ENCODE measurements at places on chromosomes 13 and 19. TPM values are rescaled to one million over a fixed set of nuclear protein-coding genes. Genes with fewer than 3 reads are reported as not detected.
A peak's percentile ranks its signal among the peaks of the same experiment; 100 is the strongest.

CEACAM5 gene
- not detected for total RNA-seq

NLRP5 gene
- not detected for total RNA-seq

BRCA2 gene
- total RNA-seq, result 2.9 TPM

CYP2A7 gene
- total RNA-seq, result not detected

CEACAM6 gene
- not detected for total RNA-seq

EHD2 gene
- total RNA-seq, result not detected

CNOT3 gene
- 44.5 TPM for total RNA-seq

SOHLH2 gene
- total RNA-seq, result not detected

TMEM147 gene
- total RNA-seq, result 37.0 TPM

ZNF677 gene
- total RNA-seq, result 5.7 TPM

PPP5C gene
- 34.8 TPM for total RNA-seq

GRCh38 chr19:13060233-13060963, 42.3 kb downstream of the LYL1 start:
- H3K36me3 ChIP-seq, result no peaks in the 10 kb centered on the region
- H3K27ac ChIP-seq, result no peak overlapping the region
- H3K4me1 ChIP-seq, result peaks cover 6% of the 10 kb centered on the region
- H3K4me3 ChIP-seq, result peak overlapping the region; percentile 88
- no peak for DNase-seq
- H3K27me3 ChIP-seq, result peaks cover 27% of the 10 kb centered on the region

GRCh38 chr19:42199440-42200115, 17.9 kb downstream of the DEDD2 start:
- no peak for DNase-seq
- H3K36me3 ChIP-seq, result peaks cover 18% of the 10 kb centered on the region
- no peaks in the 10 kb centered on the region for H3K27me3 ChIP-seq
- peaks cover 72% of the 10 kb centered on the region for H3K4me1 ChIP-seq
- H3K4me3 ChIP-seq, result peak overlapping the region; percentile 93

- H3K27me3 ChIP-seq, result no peaks in the 10 kb centered on the region
- no peak overlapping the region for H3K27ac ChIP-seq
- H3K36me3 ChIP-seq, result no peaks in the 10 kb centered on the region
- no peak for DNase-seq
- H3K4me1 ChIP-seq, result peaks cover 5% of the 10 kb centered on the region
These were observed 13.5 kb upstream of the BCL3 start for GRCh38 chr19:44735011-44735410.

GRCh38 chr13:23763318-23763717, 125.9 kb downstream of the MIPEP start:
- no peak for DNase-seq
- no peak overlapping the region for H3K4me3 ChIP-seq
- H3K27ac ChIP-seq, result no peak overlapping the region
- H3K4me1 ChIP-seq, result peaks cover under 1% of the 10 kb centered on the region
- H3K36me3 ChIP-seq, result no peaks in the 10 kb centered on the region

- peaks cover 5% of the 10 kb centered on the region for H3K36me3 ChIP-seq
- H3K4me1 ChIP-seq, result peaks cover 40% of the 10 kb centered on the region
- no peak overlapping the region for H3K4me3 ChIP-seq
- DNase-seq, result no peak
These were observed 3.5 kb downstream of the DHRS12 start for GRCh38 chr13:51800486-51800885.

DNA sequence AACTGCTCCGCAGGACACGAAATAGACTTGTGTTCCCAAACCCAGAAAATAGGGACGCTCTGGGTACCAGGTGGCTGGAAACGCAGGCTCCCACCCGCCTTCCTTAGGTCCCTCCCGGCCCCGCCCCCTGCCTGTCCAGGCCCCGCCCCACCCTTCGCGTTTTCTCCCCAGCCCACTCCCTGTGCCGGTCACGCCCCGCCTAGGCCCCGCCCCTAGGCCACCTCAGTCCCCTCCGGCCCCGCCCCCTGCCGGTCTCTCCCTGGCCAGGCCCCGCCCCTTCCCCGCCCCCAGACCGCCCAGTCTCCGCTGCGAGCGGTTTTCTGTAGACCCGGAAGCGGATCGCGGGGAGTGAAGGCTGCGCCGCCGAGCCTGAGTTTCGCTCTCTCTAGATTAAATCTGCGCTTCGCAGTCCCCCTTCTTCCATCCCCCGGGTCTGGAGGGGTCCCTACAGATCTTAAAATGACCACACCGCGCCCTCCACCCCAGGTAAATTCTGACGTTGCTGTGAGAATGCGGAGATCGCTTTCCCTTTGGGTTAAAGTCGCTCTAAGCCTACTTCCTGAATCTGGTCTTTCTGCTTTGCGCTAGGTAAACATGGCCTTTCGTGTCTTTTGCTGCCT, 3.7 kb upstream of the ZNF665 start:
- H3K4me3 ChIP-seq, result peak overlapping the region; percentile 92
- DNase-seq, result peak; percentile 90
- H3K4me1 ChIP-seq, result peaks cover 2% of the 10 kb centered on the region
- no peaks in the 10 kb centered on the region for H3K27me3 ChIP-seq
- H3K27ac ChIP-seq, result peak overlapping the region; percentile 95

DNA sequence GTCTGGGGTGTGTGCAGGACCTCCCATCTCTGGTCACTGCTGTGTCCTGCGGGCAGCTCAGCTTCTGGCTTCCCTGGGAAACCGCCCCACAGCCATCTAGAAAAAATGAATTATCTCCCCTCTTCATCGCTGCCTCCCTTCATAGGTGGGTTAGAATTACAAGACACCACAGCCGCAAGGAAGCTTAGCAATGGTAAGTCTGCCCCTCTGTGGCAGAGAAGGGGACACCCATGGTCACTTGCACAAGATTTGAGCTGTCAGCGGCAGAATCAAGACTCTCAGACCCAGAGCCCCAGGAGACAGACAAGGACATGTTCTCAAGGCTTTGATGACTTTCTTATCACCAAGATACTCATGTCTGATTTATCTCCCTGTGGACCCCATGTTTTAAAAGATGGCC, 110.8 kb upstream of the PABPC3 start:
- H3K27me3 ChIP-seq, result peaks cover 70% of the 10 kb centered on the region
- DNase-seq, result no peak
- H3K4me1 ChIP-seq, result no peaks in the 10 kb centered on the region
- H3K27ac ChIP-seq, result no peak overlapping the region
- H3K36me3 ChIP-seq, result peaks cover 2% of the 10 kb centered on the region

DNA sequence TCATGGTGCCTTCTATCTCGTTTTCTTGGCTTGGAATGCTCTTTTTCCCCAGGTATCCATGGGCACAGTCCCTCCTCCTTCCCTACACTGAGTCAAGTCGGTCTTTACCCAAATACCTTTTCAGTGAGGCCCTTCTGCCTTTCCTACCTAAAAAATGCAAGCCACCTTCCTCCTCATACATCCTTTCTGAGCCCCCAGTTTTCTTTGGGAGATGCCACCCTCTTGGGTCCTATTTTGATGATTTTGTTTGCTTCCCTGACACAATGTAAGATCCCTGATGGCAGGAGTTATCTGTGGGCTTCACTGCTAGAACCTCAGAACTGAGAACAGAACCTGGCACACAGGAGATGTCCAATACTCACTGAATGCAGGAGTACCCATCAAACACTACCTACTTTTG, 22.3 kb downstream of the NLRP13 start:
- no peak overlapping the region for H3K4me3 ChIP-seq
- H3K4me1 ChIP-seq, result no peaks in the 10 kb centered on the region
- no peaks in the 10 kb centered on the region for H3K36me3 ChIP-seq
- H3K27me3 ChIP-seq, result no peaks in the 10 kb centered on the region
- no peak for DNase-seq
- H3K27ac ChIP-seq, result no peak overlapping the region

DNA sequence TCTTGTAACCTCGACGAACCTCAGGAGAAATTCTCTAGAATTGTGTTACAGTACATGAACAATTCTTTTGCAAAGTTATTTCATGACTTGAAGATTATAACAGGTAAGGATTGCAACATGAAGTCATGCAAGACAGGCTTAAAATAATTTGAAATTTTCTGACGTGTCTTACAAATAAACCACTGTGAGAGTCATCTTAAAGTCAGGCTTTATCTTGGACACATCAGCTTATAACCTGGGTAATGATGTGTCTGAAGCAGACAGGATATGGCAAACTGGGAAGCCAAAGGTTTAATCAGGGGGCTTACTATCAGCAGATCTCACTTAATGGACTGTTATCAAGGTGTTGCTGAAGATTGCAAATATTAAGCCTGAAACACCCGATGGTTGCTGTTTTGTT, 407.8 kb downstream of the KLF5 start:
- H3K27ac ChIP-seq, result no peak overlapping the region
- DNase-seq, result no peak
- H3K27me3 ChIP-seq, result peaks cover 6% of the 10 kb centered on the region
- no peak overlapping the region for H3K4me3 ChIP-seq

GRCh38 chr19:16554776-16555175, 12.5 kb upstream of the CHERP start:
- peaks cover 4% of the 10 kb centered on the region for H3K4me1 ChIP-seq
- no peaks in the 10 kb centered on the region for H3K27me3 ChIP-seq
- H3K4me3 ChIP-seq, result no peak overlapping the region
- DNase-seq, result no peak

DNA sequence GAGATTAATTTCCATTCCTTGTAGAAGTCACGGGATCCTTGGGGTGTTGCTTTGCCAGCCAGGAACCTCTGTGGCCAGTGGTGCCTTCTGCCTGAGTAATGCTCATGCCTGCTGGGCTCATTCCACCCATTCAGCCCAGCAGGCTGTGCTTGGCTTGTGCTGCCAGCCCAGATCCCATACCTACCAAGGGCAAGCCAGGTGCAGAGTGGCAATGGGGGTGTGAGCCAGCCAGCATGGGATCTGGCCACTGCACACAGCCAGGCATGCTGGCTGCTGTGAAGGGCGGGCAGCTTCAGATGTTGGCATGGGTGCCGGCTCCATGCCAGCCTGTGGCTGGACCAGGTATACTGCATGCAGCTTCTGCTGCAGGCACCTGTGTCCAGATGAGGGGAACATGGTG, 42.5 kb downstream of the WDFY2 start:
- H3K4me3 ChIP-seq, result no peak overlapping the region
- H3K27ac ChIP-seq, result peak overlapping the region; percentile 81
- H3K27me3 ChIP-seq, result no peaks in the 10 kb centered on the region
- H3K4me1 ChIP-seq, result peaks cover 42% of the 10 kb centered on the region

- H3K27me3 ChIP-seq, result no peaks in the 10 kb centered on the region
- peak; percentile 80 for DNase-seq
- peaks cover 68% of the 10 kb centered on the region for H3K4me1 ChIP-seq
- peak overlapping the region; percentile 98 for H3K4me3 ChIP-seq
These were observed 11.0 kb downstream of the MOB3A start for GRCh38 chr19:2084993-2085720.

DNA sequence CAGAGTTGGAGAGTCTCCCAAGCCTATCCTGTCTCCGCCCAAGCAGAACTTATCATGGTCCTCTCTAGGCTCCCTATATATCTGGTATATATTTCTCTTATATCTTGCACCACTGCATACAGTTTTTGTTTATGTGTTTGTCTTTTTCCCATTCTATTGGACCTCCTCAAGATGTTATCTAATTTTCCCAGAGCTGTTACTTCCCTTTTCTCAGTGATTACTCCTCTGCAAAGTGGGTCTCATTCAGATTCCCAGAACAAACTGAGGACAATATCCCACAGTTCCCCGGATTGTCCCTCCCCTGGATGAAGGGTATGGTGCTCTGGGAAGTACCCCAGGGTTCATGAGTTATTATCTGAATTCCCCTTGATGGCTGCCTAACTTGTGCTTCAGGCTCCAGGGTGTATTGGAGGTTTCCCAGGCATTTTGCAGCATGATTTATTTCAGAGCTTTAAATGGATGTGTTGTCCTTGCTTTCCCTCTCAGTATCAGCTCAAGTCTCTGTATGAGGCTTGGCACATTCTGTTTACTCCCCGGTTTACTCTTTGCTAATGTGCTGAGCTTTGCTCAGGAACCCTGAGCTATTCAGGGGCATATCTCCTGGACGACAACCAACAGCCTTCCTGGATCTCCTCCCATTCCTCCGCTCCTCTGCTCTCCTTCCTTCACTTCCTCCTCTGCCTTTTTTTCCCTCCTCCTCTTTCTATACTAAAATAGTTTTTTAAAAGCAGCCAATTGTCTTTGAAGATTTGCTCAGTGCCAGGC, 329.3 kb downstream of the SPRY2 start:
- H3K27ac ChIP-seq, result no peak overlapping the region
- no peak for DNase-seq
- H3K36me3 ChIP-seq, result no peaks in the 10 kb centered on the region
- no peaks in the 10 kb centered on the region for H3K4me1 ChIP-seq
- no peaks in the 10 kb centered on the region for H3K27me3 ChIP-seq

DNA sequence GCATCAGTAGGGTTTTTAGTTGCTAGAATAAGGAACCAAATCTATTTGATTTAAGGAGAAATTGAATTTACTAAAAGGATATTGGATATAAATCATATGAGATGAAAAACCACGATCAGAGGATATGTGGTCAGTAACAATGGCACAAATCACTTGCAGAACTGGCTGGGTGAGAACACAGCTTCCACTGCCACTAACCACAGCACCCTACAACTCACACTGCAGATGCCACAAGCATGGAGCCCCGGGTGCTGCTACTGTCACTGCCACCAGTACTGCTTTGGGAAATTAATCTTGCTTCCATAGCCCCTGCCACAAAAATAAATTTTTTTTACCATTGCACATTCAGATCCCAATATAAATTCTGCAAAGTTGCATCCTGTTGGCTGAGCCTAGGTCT, 40.6 kb upstream of the KLF12 start:
- no peaks in the 10 kb centered on the region for H3K36me3 ChIP-seq
- no peak overlapping the region for H3K4me3 ChIP-seq
- no peaks in the 10 kb centered on the region for H3K27me3 ChIP-seq
- DNase-seq, result no peak
- H3K27ac ChIP-seq, result no peak overlapping the region

GRCh38 chr19:6718741-6719539, 1.5 kb downstream of the C3 start:
- no peaks in the 10 kb centered on the region for H3K27me3 ChIP-seq
- H3K4me3 ChIP-seq, result no peak overlapping the region
- H3K4me1 ChIP-seq, result peaks cover 17% of the 10 kb centered on the region
- no peak overlapping the region for H3K27ac ChIP-seq
- no peak for DNase-seq

All from T-helper 17 cell (primary cell).